ENCODE measurements at places on chromosomes 6 and 20. TPM values are rescaled to one million over a fixed set of nuclear protein-coding genes. Genes with fewer than 3 reads are reported as not detected.

Gene LEMD2
- total RNA-seq: 47.7 TPM

Gene ATP6V1G2
- total RNA-seq: 0.62 TPM

Gene MAP7
- 33.6 TPM for total RNA-seq

Gene RPS6KA2
- total RNA-seq: 0.20 TPM

Gene NRSN2
- total RNA-seq: 60.3 TPM

Gene GTSF1L
- not detected for total RNA-seq

Gene LY6G6F
- not detected for total RNA-seq

Gene IL17F
- total RNA-seq: not detected

Gene AVP
- total RNA-seq: not detected

Gene TNFRSF21
- total RNA-seq: 29.6 TPM

Gene PRPH2
- not detected for total RNA-seq

Gene XKR7
- not detected for total RNA-seq

Gene PLN
- not detected for total RNA-seq

Gene PEX7
- 5.1 TPM for total RNA-seq

Gene QKI
- total RNA-seq: 67.2 TPM

Gene DEFB128
- not detected for total RNA-seq

Gene CPNE5
- 0.11 TPM for total RNA-seq

Gene CAGE1
- not detected for total RNA-seq

Gene SYNDIG1
- total RNA-seq: 2.0 TPM

Gene TRIM10
- not detected for total RNA-seq

Gene RBM24
- total RNA-seq: 9.3 TPM

Data from A549 treated with CpdA at 1 μM for 4 hours (cell line).